Parietal lobe (tissue), 2 donors: ENCODE measurements at places on chromosomes 3 and 15. TPM values are rescaled to one million over a fixed set of nuclear protein-coding genes. Genes with fewer than 3 reads are reported as not detected.

Gene MORC1
- total RNA-seq: not detected

Gene ATP13A4
- 22.2 TPM for total RNA-seq

Gene GPR149
- total RNA-seq: 1.9 TPM

Gene CADPS
- total RNA-seq: 418 TPM

Gene IGSF11
- total RNA-seq: 19.4 TPM
